Calu3 (cell line): ENCODE measurements at places on chromosomes 5 and 9. TPM values are rescaled to one million over a fixed set of nuclear protein-coding genes. Genes with fewer than 3 reads are reported as not detected.

The CTXN3 gene
- not detected in 2 replicates for total RNA-seq

The IL3 gene
- not detected in 2 replicates for total RNA-seq

The GM2A gene
- 21.1 and 22.4 TPM in 2 replicates for total RNA-seq

The SPINK13 gene
- total RNA-seq: not detected in 2 replicates

The RANBP17 gene
- total RNA-seq: 69.3 and 117 TPM in 2 replicates

DNA sequence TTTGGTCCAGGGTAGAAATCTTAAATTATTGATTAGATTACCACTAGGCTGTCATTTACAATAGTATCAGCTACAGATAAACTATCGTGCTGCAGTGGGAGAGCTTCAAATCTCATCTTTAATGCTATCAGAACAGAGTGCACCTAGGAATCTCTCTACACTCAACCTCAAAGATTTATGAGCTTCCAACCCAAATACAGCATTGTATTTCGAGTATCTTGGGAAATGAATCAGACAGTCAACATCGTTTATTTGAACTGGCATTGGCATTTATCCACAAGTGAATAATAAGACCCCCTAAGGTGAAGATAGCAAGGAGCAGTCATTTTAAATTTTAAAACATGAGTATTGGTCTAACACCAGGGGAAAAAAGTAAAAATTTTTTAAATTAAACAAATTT lies 1203.2 kb downstream of the CDH12 start:
- H3K36me3 ChIP-seq: no peaks in the 10 kb centered on the region
- no peak overlapping the region for H3K4me3 ChIP-seq
- no peaks in the 10 kb centered on the region for H3K27me3 ChIP-seq

- H3K4me1 ChIP-seq: no peaks in the 10 kb centered on the region
- no peaks in the 10 kb centered on the region for H3K27me3 ChIP-seq
- no peak for DNase-seq
- H3K4me3 ChIP-seq: no peak overlapping the region
- H3K36me3 ChIP-seq: peaks cover 31% of the 10 kb centered on the region
Measured at GRCh38 chr5:180540050-180540694, 46.0 kb downstream of the CNOT6 start.

DNA sequence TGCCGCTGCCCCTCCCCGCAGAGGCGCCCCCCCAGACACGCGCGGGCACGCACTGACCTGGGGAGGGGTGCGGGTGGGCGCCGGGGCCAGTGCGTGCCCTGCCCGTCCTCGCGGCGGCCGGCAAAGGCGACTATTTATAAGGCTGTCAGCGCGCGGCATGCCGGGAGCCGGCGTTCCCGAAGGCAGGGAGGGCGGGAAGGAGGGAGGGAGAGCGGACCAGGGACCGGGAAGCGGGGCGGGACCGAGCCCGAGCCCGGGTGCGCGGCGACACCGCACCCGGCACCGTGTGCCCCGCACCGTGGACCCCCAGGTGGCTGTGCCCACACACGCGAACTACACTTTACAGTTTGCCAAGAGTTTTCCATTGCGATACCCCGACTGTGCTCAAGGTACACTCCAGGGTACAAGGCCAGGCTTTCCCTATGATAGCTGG lies at the start of gene AK1:
Gene AK1, minus strand, starts transcription at position 110 of the 433 bp plus-strand sequence. CDS start 3,058 bp downstream, outside the sequence.
- H3K27ac ChIP-seq: no peak within 1 kb of the TSS
- peaks cover 14% of the 10 kb centered on the region for H3K36me3 ChIP-seq
- DNase-seq: peak; percentile 58
- no peaks in the 10 kb centered on the region for H3K27me3 ChIP-seq

DNA sequence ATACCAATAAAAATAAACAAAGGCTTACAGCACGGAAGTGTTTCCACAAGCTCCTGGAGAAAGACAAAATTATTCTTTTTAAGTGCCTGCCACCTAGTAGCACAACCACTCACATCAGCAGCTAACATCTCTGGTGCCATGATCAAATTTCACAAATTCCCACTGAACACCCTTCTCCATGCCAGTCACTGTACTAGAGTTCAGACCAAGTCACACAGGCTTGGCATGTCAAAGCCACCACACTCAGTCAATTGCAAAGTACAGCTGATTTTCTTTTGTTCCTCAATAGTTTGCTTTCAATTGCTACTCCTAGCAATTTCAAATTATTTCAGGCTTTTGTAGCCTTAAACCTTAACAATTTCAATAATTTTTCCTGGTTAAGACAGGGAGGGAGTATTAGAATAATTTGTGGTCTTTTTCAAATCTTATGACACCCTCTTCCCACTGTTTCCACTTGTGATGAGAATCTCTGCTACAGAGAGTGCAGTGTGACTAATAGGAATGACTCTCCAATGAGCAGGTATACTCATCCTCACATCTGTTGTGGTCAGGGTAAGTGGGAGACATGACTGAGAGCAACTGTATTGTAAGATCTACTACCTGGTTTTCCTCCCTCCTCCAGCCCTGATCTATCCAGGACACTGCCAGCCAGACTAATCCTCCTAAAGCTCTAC lies 46.2 kb downstream of the RNF145 start:
- no peak overlapping the region for H3K4me3 ChIP-seq
- H3K27ac ChIP-seq: peak overlapping the region; percentile 48
- H3K4me1 ChIP-seq: peaks cover 15% of the 10 kb centered on the region
- H3K27me3 ChIP-seq: no peaks in the 10 kb centered on the region
- DNase-seq: no peak
- peaks cover 44% of the 10 kb centered on the region for H3K36me3 ChIP-seq

DNA sequence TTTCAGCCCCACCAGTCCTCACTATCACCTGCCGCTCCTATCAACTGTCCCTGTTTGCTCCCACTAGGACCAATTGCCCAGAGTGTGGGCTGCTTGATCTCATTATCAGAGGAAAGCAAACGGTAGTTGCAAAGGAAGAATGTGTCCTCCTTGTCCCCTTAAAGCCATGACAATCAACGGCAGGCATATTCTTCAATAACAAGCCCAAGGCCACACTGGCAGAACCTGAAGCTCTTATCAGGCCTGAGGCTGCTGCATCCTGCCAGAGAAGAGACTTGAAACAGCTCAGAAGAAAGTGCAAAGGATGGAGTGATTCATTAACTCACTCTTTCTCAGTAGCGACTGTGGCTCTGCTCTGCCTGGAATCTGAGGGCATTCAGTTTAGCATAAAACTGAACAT lies 39.2 kb upstream of the MAN2A1 start:
- no peaks in the 10 kb centered on the region for H3K4me1 ChIP-seq
- no peaks in the 10 kb centered on the region for H3K27me3 ChIP-seq
- no peak for DNase-seq
- H3K36me3 ChIP-seq: no peaks in the 10 kb centered on the region
- H3K27ac ChIP-seq: no peak overlapping the region
- no peak overlapping the region for H3K4me3 ChIP-seq

DNA sequence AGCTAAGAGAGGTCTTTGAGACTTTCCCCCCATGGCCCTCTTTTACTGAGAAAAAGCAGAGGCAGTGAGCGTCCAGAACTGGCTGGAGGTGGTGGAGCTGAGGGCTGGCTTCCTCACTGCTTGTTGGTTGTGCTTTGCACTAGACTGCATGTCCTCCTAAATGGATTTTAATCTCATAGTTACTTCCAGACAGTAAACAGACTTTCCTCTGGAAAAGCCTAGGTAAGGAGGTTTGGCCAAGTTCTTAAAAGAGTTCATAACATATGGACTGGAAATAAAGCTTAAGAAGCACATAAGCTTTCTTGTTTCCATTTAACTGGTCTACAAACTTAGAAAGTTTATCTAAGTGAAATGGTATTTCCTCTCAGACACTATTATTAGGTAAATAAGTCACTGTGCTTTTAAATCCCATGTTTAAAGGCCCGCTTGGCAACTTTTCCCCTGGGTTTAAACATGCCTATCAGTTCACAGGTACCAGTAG lies 2.0 kb downstream of the ASPN start:
- H3K27me3 ChIP-seq: no peaks in the 10 kb centered on the region
- H3K27ac ChIP-seq: no peak overlapping the region
- H3K36me3 ChIP-seq: no peaks in the 10 kb centered on the region
- peaks cover 21% of the 10 kb centered on the region for H3K4me1 ChIP-seq
- DNase-seq: no peak

GRCh38 chr9:19028835-19029451 lies 4.1 kb downstream of the SAXO1 start:
- H3K4me1 ChIP-seq: no peaks in the 10 kb centered on the region
- DNase-seq: peak; percentile 42
- no peak overlapping the region for H3K27ac ChIP-seq
- H3K4me3 ChIP-seq: no peak overlapping the region

- H3K4me3 ChIP-seq: no peak overlapping the region
- H3K4me1 ChIP-seq: no peaks in the 10 kb centered on the region
- H3K27ac ChIP-seq: no peak overlapping the region
Measured at GRCh38 chr5:32100230-32100629, 73.9 kb downstream of the GOLPH3 start.

DNA sequence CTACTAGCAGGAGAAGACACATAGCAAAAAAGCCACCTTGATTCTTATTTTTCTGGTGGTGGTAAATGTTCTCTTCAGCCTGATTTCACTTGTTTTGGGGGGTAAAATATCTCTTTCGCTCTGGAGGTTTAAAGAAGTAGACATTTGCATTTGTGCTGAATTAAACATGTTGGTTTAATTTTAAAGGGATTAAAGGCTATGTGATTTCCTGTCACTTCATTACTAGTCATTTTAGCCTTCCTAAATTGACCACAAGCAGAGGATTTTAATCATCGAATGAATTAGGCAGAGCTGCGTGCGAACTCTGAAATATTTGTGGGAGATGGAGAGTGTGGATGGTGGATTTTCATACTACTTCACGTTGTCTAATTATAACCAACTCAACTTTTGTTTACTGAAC lies 4.8 kb downstream of the RASGRF2 start:
- peaks cover 58% of the 10 kb centered on the region for H3K4me1 ChIP-seq
- peak overlapping the region; percentile 70 for H3K4me3 ChIP-seq
- DNase-seq: no peak
- no peaks in the 10 kb centered on the region for H3K27me3 ChIP-seq
- H3K27ac ChIP-seq: peak overlapping the region; percentile 79

DNA sequence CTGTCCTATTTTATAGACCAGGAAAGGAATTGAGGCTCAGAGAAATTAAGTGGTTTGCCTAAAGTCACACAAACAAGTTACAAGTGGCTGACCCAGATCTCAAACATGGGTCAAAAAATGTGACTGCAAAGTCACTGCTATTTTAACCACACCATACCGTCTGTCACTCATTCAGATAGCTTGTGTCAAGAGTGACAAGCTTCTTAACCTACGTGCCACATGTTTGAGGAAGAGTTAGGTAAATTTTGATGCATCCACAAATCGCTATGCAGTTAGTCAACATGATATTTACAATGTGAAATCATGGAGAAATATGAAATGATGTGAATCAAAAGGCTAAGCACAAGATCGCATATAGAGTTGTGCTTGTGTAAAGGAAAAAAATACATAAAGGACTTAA lies 22.7 kb upstream of the GNE start:
- no peaks in the 10 kb centered on the region for H3K4me1 ChIP-seq
- no peak overlapping the region for H3K27ac ChIP-seq
- DNase-seq: no peak
- no peak overlapping the region for H3K4me3 ChIP-seq
- peaks cover 10% of the 10 kb centered on the region for H3K36me3 ChIP-seq

DNA sequence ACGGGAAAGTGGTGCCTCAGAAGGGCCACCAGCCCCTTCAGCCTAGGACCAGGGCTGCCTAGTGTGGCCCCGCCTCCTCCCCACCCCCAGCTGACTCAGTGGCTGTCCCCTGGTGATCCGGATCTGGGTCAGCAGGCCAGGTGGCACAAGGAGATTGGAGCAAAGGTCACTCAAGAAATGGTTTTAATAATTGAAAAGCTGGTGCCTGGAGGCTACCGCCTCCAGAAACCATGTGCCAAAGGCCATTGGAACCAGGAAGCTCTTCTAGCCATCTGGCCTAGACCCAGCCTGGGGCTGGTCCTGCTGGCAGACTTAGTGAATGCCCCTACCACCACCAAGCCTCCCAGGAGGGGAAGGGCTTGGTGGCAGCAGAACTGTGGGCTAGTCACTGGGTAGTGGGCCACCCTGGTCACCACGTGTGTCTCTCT lies 1.5 kb downstream of the ST6GALNAC4 start:
- H3K4me3 ChIP-seq: no peak overlapping the region
- H3K36me3 ChIP-seq: peaks cover 14% of the 10 kb centered on the region
- H3K27ac ChIP-seq: no peak overlapping the region
- H3K4me1 ChIP-seq: peaks cover 13% of the 10 kb centered on the region

DNA sequence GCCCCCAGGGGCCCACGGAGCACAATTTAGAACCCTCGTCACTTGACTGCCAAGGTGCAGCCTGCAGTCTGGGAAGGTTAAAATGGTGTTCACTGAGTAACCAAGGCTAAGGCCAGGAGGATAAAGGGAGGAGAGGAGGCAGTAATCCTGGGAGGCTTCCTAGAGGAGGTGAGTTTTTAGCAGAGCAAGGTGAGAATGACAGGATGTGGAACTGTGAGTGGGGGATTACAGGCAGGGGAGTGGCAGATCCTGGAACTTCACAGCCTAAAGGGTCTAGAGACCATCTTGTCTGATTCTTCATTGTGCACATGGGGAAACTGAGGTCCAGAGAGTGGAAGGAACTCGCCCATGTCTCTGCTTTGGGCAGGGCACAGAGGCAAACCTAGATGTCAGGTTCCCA lies 42.5 kb upstream of the ASS1 start:
- no peaks in the 10 kb centered on the region for H3K36me3 ChIP-seq
- no peak for DNase-seq
- H3K4me3 ChIP-seq: no peak overlapping the region
- H3K4me1 ChIP-seq: no peaks in the 10 kb centered on the region
- peaks cover 12% of the 10 kb centered on the region for H3K27me3 ChIP-seq

DNA sequence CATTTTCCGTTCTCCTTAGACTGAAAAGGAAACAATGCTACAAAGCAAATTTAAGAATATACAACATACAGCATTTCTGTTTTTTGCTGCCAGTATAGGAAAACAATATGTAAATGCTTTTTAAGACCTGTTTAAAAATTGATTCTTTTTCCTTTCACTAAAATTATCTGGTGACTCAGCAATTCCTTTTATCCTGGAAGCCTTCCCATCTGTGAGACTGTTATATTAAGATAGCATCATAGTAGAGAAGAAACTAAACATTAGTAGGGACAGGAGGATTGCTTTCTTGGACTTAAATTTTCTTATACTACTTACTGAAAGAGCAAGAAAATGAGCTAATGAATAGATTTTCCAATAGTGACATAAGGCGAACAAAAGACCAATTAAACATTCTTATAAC lies 30.0 kb upstream of the GPR21 start:
- H3K4me1 ChIP-seq: no peaks in the 10 kb centered on the region
- H3K4me3 ChIP-seq: no peak overlapping the region
- H3K27ac ChIP-seq: no peak overlapping the region
- DNase-seq: no peak

- no peak overlapping the region for H3K4me3 ChIP-seq
- no peaks in the 10 kb centered on the region for H3K36me3 ChIP-seq
- H3K27me3 ChIP-seq: no peaks in the 10 kb centered on the region
- H3K4me1 ChIP-seq: peaks cover 10% of the 10 kb centered on the region
- DNase-seq: peak; percentile 6
Measured at GRCh38 chr9:72635197-72635596, 113.8 kb downstream of the TMC1 start.
